Osteocyte (in vitro differentiated cells): ENCODE measurements at places on chromosomes 6 and 20.

- DNase-seq, result no peak
These were observed 162.7 kb upstream of the MARCKS start for GRCh38 chr6:113694278-113695077.

GRCh38 chr6:98593676-98594075, 240.7 kb upstream of the POU3F2 start:
- DNase-seq, result no peak

GRCh38 chr6:31214516-31214915, 44.0 kb upstream of the POU5F1 start:
- DNase-seq, result no peak

GRCh38 chr6:125910527-125910926, 46.0 kb upstream of the HINT3 start:
- DNase-seq, result no peak

DNA sequence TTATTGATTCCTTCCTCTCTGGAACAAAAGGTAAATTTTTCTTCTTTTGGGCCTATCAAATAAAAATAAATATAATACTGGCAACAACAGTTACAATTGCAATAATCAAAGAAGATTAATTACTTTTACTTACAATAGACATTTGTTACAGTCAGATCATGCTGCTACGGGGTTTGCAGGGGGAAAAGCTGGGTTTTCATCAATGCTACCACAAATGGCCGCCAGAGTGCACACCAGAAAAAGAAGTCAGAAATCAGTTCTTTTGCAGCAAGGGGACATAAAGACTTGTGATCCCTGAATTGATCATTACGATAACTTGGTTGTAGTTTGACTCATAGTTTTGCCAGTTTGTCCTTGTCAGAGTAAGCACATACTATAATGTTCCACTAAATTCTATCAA, 714.5 kb upstream of the EYS start:
- no peak for DNase-seq

DNA sequence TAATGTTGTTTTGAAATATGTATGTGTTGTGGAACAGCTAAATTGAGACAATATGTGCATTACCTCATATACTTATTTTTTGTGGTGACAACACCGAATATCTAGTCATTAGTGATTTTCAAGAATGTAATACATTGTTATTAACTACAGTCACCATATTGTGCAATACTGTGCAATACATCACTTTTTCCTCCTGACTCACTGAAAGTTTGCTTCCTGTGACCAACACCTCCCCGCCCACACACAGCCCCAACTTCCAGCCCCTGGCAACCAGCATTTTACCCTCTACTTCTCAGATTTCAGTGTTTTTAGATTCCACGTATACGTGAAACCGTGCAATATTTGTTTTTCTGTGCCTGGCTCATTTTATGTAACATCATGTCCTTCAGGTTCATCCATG, 627.9 kb downstream of the PRKN start:
- no peak for DNase-seq

DNA sequence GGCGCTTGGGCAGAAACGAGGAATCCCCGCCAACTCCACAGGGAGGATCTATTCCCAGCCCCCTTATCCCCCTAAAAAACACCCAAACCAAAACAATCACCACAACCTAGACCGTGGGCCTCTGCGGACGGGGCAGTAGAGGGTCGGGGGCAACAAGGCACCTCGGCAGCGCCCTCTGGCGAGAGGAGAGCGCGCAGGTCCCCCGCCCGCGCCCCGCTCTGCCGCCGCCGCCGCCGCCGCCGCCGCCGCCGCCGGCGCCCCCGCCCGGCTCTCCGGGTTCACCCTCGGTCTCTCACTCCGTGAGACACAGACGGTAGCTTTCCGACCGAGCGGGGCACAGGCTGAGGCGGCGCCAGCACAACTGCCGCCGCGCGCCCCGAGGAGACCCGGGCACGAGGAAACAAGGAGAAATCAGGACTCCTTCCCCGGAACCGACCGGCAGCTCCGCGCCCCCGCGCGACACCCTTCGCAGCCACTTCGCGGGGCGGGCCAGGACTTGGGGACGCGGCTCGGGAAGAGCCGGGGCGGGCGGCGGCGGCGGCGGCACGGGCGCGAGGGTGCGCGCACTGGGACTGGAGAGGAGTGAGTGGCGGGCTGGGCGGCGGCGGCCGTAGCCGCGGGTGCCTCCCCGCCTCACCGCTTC, at the start of gene SLC35F1:
SLC35F1 (plus strand) TSS at position 307 of the 643 bp plus-strand sequence.
- DNase-seq, result peak; percentile 85

DNA sequence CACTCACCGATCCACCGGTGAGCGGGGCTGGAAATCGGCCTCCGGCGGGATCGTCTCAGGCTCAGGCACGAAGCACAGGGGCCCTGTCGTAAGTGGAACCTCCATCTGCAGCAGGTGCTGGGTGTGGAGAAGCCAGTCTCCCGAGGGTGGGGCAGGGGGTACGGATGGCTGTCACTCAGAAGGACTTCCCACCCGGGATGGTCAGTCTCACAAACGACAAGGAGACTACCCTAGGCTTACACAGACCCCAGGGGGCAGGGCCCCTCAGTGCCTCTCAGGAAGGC, 27.8 kb downstream of the YTHDF1 start:
- no peak for DNase-seq

DNA sequence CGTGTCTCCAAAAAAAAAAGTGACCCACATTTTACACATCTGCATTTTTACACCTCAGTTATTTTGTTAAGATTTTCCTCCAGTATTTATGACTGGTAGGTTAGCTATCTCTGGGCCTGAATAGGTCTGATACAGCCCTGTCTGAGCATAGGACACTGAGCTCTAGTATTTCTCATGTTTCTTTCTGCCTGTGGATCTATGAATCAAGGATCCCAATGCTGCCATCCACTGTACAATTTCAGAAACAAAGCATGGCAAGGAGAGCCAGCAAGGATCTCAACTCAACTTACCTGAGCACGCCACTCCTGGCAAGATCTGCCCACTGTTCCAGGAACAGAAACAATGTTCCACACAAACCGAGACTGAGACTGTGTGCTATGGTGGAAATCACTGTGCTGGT, 36.4 kb upstream of the ENPP5 start:
- no peak for DNase-seq

GRCh38 chr20:21515300-21516179, 1.7 kb upstream of the NKX2-2 start:
- DNase-seq, result peak; percentile 70

DNA sequence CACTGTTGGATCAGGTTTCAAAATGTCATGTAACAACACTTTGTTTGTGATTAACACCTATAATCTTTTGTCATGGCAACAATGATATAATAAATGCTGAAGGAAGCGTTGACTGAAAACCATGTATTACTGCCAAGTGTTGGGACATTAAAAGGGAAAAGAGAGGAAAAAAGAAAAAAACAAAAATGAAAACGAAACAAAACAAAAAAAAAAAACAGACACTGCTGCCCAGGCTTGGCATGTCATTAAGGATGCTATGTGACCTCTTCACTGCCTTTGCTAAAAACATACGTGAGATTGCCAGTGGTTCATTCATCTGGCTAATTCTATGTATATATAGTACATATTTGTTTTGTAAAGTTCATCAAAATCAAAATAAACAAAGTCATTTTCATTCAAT, 516.7 kb upstream of the RNF217 start:
- DNase-seq, result no peak

GRCh38 chr20:1130847-1131246, 12.4 kb downstream of the PSMF1 start:
- no peak for DNase-seq

DNA sequence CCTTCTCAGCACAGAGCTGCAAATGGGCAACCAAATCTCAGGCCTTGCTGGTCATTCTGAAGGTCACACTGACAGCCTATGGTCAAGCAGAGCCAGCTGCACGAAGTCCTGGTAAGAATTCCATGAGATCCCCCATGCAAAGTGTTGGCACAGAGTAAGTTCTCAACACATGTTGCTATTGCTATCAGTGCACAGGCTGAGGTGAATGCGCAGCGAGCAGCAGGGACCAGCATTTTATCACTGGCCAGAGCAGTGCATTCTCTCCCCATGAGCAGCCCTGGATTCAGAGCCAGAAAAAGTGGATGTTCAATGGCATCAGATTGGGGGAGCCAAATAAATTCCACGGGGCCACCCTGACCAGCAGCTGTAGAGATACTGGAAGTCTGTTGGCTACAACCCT, 44.1 kb upstream of the TOP1 start:
- DNase-seq, result peak; percentile 60

DNA sequence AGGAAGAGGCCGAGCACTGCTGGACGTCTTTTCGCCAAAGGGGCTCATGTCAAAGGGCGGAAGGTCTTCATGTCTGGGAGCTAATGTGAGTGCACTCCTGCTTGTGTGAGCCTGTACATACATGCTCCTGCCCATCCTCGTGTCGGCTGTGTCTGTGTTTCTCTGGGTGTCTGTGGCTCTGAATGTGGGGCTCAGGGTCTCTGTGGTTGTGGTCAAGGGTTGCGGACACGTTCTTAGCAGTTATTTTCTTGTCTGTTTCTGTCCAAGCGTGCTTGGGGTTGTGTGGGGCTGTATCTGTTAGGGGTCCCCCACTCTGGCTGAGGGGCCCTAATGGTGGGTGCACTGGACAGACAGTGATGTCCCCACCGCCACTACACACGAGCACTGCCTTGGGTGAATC, 2.9 kb downstream of the AVP start:
- no peak for DNase-seq

- no peak for DNase-seq
These were observed 132.2 kb downstream of the DHX35 start for GRCh38 chr20:39094391-39094790.

- no peak for DNase-seq
These were observed 29.0 kb downstream of the PDYN start for GRCh38 chr20:1964659-1965405.

DNA sequence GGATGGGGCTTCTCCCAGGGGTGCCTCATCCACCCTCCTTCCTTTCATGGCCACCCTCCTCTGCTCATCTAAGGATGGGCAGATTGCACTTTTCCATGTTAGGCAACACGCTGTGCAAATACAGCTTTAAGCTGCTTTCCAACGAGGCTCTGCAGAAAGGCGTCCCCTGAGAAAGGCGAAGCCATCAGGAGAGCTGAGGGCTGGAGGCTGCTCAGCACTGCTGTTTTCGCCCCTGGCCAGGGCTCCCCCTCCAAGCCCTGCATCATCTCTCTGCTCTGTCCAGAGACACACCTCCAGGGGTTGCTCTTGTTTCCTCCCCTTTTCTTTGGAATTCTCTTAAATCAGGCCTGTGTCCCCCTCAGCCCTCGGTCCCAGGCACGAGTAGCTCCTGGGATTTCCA, 526.1 kb downstream of the CDH26 start:
- no peak for DNase-seq

GRCh38 chr20:9287826-9288225, 218.9 kb downstream of the PLCB4 start:
- DNase-seq, result no peak

GRCh38 chr6:41587131-41587879, 41.1 kb downstream of the FOXP4 start:
- no peak for DNase-seq

GRCh38 chr20:60952861-60953260, 299.2 kb upstream of the CDH4 start:
- no peak for DNase-seq

GRCh38 chr20:46108976-46109375, 9.1 kb upstream of the CD40 start:
- peak; percentile 73 for DNase-seq

DNA sequence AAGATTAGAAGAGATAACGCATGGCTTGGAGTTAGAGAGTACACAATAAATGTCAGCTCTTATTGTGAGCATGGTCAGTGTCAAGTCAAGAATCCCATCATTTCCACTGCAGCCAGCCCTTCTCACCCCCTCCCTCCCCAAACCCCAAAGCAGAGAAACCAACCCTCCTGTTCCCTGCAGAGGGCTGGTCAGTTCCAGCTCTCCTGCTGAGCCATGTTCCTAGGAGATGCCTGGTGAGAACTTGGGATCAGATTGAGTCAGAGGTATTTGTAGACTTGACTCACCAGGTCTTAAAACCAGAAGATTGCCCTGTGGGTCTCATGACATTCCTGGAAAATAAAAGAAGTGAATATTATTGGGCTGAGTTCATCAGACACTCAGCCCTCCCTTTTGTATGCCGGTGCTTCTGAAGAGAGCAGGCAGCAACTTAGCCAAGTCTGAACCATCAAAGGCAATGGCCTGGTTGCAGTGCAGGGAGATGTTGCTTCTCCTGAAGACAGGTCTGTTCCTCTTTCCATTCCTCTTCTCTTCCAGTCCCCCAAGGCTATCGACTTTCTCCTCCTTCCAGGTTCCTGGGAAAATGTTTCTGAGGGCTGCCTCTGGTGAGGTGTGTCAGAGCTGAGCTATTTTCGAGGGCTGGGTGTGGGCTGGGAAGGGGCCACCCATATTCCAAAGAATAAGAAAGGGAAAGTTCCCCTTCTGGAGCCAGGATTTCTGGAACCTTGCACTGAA, 278.2 kb upstream of the SUPT3H start:
- no peak for DNase-seq

GRCh38 chr20:35568645-35569044, 26.8 kb downstream of the ERGIC3 start:
- no peak for DNase-seq

- no peak for DNase-seq
These were observed 50.3 kb downstream of the EIF2S2 start for GRCh38 chr20:34061695-34062094.

GRCh38 chr20:62296724-62297448, 5.9 kb upstream of the ADRM1 start:
- no peak for DNase-seq

DNA sequence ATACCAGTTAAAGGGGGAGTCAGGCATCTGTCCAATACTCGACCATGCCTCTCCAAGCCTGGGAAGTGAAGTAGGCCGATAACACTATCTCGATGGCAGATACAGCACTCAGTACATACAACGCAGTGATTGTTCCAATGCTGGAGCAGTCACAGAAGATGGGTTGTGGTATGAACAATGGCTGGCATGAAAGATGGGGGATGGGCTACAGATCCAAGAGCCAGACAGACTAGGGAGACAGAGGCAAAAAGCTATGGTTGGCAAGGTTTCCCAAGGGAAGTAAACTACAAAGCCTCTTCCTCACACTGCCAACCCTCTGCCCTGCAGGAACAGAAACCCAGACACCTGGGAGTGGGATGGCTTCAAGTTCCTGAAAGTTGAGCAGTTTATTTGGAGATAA, 19.2 kb downstream of the FKBP1A start:
- DNase-seq, result no peak

- no peak for DNase-seq
These were observed 125.3 kb downstream of the GRM1 start for GRCh38 chr6:146154197-146154596.

- no peak for DNase-seq
These were observed 143.0 kb downstream of the FNDC1 start for GRCh38 chr6:159312206-159312605.

GRCh38 chr6:160917572-160917971, 74.0 kb upstream of the MAP3K4 start:
- DNase-seq, result no peak
